ENCODE measurements at places on chromosomes 2 and 18.
A peak's percentile ranks its signal among the peaks of the same experiment; 100 is the strongest.

DNA sequence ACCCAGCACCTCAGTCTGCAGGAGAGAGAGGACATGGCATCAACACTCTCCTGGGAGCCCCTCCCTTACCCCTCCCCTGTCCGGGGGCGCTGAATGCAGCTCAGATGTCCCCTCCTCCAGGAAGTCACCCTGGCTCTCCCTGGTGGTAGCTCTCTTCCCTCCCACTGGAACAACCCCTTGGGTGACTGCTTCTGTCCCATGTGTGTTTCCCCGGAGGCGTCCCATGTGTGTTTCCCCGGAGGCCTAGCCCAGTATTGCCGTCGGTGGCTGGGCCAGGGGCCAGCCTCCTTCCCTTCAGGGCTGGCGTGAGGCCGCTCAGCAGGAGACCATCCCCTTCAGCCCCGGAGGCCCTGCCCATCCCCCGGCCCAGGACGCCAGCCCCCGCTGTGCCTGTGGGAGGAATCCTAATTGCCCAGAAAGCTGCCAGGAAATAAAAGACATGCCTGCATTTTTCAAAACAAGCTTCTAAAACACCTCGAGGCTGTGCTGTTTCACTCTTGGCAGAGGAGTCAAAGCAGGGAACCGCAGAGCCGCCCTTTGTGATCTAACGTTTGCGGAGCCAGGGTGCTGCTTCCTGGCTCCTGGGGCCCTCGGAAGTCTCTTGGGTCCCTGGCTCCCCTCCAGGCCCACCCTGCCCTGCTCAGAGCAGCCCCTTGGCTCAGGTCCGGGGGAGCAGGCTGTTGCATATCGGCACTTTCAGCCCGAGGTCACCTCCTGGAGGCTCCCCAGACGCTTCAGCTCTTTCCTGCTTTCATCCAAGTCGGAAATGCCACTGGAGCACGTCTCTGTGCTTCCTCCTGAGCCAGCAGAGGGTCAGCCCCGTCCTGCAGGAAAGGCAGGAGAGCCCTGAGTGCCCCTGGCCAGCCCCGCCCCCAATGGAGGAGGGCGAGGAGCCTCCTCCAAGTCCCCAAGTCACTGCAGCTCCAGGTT, 11.4 kb downstream of the SNED1 start:
- no peak for DNase-seq

GRCh38 chr2:112694182-112694581, 26.6 kb upstream of the NT5DC4 start:
- no peak for DNase-seq

DNA sequence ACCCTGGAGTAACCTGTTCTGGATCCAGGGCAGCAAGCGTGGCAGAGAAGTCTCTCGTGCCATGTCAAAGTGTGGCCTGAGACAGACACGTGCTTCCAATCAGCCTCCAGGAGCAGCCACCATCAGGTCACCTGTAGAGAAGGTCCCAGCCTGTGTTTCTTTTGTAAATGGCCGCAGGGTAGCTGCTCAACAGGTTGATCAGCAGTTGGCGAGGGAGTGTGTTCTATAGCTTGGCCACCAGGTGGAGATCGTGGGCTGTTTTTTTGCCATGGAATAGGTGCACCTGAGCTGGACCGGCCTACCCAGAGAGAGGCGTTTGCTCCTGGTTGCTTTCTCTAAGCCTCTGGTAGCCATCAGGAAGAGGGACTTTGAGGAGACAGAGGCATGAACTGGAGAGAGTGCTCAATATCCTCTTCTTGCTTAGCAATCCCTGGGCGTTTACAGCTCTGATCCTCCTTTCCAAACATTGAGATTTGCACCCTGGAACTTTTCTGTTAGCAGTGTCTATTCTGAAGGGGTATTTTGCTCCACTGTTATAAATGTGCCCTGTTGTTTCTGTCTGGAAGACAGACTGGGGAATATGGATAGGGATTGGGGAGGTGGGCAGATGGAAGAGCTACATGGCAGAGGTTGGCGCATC, 34.2 kb upstream of the EN1 start:
- DNase-seq: peak; percentile 64

- DNase-seq: no peak
Observed at GRCh38 chr2:214135966-214136365, 274.9 kb upstream of the VWC2L start.

DNA sequence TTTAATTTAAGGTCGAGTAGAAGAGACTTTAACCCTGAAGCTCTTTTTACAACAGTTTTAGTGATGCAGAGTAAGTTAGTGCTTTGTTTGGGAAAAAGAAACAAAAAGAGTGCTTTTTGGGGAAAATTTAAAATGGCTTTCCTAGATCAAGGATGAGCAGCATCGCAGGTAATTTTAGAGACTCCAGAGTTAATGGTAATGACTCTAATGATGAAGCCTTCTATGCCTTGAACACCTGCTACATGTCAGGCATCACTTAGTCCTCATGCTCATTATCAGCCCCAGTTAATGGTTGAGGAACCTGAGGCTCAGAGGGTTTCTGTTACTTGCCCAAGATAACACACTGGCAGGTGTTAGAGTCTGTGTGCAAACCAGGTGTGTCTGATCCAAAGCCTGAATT, 167.8 kb downstream of the ACOXL start:
- no peak for DNase-seq

DNA sequence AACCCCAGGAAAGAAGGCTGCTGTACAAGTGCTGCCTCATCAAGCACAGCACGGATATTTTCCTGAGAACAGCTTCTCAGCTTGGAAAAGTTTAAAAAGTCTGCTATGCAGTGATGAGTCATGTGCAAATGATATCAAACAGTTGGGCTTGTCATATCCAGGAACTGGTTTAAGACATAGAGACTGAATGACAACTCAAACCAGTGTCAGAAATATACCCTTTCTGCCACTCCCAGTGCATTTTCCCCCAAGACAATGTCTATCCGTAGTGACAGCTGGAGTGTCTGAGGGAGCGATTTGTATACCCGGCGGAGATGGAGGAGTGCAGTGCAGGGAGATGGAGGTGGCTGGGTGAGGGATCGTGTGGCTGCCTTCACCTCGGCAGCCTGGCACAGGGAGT, 28.2 kb downstream of the SOX11 start:
- DNase-seq: no peak

DNA sequence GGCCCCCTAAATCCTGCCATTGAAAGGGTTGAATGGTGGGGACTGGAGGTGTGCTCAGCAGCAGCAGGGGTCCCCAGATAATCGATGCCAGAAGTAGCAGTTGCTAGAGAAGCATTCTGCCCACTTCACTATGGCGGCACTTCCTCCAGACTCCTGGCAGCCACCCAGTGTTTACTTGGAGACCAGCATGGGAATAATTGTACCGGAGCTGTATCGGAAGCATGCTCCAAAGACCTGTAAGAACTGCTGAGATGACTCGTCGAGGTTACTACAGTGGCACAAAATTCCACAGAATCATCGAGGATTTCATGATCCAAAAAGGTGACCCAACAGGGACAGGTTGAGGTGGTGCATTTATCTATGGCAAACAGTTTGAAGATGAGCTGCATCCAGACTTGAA, 11.0 kb upstream of the GAREM2 start:
- no peak for DNase-seq

DNA sequence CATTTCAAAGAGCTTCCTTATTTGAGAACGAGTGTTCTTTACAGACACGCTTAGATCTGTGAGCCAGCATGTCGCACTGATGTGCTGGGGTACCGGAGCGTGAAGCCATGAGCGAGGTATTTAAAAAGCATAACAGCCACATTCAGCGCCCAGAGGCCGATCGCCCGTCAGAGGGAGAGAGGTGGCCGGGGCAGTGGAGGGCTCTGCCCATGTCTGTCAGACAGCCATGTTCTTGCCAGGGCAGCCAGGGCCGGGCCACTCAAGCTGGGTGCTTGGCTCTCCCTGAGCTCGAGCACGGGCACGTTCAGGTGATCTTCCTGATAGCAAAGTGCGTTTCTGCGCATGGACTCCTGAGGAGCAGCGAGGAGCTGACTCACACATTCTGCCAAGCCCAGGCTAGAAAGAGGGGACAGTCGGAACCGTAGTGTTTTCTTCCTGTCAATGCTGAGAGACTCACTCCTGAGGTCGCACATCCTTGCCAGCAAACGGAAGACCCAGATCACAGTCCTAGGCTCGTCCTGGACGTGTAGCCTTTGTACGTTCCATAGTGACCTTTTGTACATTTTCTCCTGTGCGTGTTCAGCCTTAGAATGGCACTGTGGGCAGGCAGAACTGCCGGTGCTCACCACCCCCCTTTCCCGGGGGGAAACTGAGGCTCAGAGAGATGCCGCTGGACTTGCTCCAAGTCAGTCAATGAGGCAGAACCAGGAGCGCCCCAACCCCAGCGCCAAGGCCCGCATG, 100.7 kb downstream of the NFATC1 start:
- peak; percentile 26 for DNase-seq

DNA sequence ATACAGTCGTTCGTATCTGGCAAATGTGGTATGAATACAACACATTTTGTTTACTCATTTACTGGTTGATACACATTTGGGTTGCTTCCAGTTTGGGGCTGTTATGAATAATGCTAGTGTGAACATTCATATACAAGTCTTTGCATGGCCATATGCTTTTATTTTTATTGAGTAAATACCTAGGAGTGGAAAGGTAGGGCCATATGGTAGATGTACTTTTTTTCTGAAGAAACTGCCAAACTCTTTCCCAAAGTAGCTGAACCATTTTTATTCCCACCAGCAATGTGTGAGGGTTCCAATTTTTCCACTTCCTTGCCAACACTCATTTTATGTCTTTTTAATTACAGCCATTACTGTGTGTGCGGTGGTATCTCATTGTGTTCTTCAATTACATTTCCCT, 496.2 kb upstream of the NRXN1 start:
- DNase-seq: no peak

GRCh38 chr2:241849616-241850543, 8.8 kb downstream of the PDCD1 start:
- no peak for DNase-seq

- no peak for DNase-seq
Observed at GRCh38 chr2:151928380-151928779, 100.2 kb upstream of the ARL5A start.

- peak; percentile 30 for DNase-seq
Observed at GRCh38 chr2:239201884-239202283, 198.9 kb downstream of the HDAC4 start.

- peak; percentile 93 for DNase-seq
Observed at GRCh38 chr2:234881413-234882241, 70.2 kb upstream of the SH3BP4 start.

DNA sequence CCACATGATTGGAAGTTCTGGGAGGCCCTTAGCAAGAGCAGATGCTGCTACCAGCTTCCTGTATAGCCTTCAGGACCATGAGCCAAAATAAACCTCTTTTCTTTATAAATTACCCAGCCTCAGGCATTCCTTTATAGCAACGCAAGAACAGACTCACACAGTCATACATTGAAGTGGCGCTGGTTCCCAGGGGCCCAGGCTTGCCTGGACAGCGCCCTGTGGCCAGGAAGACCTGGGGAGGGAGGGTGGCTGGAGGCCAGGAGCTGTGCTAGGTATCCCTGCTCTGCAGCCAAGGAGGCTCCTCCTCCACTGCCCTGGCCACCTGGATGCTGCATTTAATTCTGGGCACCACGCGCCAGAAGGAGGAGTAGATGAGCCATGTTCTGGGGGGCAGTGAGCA, 98.1 kb downstream of the AGAP1 start:
- DNase-seq: no peak

GRCh38 chr18:46412916-46413315, 244.1 kb downstream of the LOXHD1 start:
- no peak for DNase-seq

DNA sequence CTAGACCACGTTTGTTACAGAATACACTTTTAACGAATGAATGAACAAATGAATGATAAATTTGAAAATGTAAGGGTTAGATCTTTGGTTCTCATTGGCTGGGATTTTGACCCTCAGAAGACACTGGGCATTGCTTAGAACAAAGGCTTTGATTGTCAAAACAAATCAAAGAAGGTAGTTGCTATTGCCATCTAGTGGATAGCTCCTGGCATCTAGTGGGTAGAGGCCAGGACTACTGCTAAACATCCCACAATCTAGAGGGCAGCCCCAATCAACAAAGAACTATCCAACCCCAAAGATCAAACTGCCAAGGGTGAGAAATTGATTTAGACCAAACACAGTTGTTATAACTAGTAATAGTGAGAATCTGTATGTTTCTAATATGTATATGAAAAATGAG, 552.3 kb downstream of the KCNJ3 start:
- no peak for DNase-seq

- no peak for DNase-seq
Observed at GRCh38 chr2:51103205-51103604, 71.3 kb upstream of the NRXN1 start.

GRCh38 chr18:37673671-37674070, 108.1 kb upstream of the CELF4 start:
- DNase-seq: no peak

GRCh38 chr2:41729800-41730364, 317.9 kb upstream of the PKDCC start:
- no peak for DNase-seq

DNA sequence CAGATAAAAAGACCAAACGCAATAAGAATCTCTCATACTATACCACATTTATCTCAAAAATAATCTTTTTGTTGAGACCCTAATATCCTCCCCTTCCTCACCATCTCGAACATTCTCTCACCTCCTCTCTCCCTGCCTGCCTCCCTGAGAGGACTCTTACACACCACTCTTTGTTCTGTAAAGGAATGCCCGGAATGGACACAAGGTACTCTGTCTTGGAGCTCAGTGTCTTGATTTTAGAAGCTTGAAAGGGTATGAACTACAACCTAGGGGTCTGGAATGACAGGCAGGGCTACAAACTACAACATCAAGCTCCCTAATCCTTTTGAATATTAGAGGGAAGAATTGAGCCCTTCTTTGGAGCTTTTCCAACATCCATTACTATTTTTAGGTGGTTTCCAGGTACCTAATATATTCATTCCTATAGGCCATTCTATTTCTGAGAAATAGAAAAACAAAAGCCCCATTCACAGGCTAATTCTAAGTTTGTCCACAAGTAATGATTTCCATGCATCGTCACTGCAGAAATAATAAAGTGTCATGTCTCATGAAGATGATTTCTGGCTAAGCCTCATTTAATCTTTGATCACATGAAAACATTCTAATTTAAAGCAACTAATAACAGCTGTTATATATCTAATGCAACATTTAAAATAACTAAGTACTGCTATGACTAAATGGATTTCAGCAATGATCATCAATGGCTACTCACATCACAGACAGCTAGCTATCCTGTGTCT, 60.6 kb downstream of the LRP2 start:
- DNase-seq: no peak

- no peak for DNase-seq
Observed at GRCh38 chr2:146271131-146271831, 1573.5 kb upstream of the ACVR2A start.

DNA sequence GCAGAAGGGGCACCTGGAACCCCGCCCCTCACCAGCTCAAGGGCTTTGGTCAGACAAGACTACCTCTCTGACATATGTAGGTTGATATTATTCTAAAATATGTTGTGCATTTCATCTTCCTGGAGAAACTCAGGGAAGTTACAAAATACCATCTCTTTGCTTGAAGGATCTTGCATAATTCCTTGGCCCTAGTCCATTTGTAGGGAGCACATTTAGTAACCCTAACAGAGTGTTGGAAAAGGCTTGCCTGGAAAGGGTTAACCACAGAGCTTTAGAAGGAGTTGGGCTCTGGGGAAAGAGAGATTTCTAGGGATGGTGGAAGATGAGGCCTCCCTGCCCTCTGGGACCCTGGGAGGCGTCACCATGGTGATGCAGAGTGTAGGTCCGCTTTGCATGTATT, 143.0 kb upstream of the SLC1A4 start:
- DNase-seq: no peak

GRCh38 chr2:21590026-21590690, 466.4 kb downstream of the TDRD15 start:
- DNase-seq: no peak

- DNase-seq: no peak
Observed at GRCh38 chr18:21366896-21367295, 124.9 kb downstream of the GREB1L start.

- no peak for DNase-seq
Observed at GRCh38 chr2:10762651-10763460, 41.4 kb downstream of the ATP6V1C2 start.
